ENCODE measurements at places on chromosomes 2 and 18. TPM values are rescaled to one million over a fixed set of nuclear protein-coding genes. Genes with fewer than 3 reads are reported as not detected.

TWIST2 gene
- not detected for total RNA-seq

GRCh38 chr2:11716689-11717321, 29.6 kb upstream of the LPIN1 start:
- H3K4me1 ChIP-seq: peaks cover 4% of the 10 kb centered on the region
- H3K36me3 ChIP-seq: no peaks in the 10 kb centered on the region
- H3K27ac ChIP-seq: no peak overlapping the region
- no peak for DNase-seq

- H3K4me1 ChIP-seq: peaks cover 57% of the 10 kb centered on the region
- H3K36me3 ChIP-seq: peaks cover 2% of the 10 kb centered on the region
- DNase-seq: peak; percentile 24
- peak overlapping the region; percentile 85 for H3K27ac ChIP-seq
- H3K27me3 ChIP-seq: no peaks in the 10 kb centered on the region
- peak overlapping the region; percentile 60 for H3K4me3 ChIP-seq
Measured at GRCh38 chr2:61177727-61178549, 15.9 kb downstream of the C2orf74 start.

- no peaks in the 10 kb centered on the region for H3K4me1 ChIP-seq
- no peak for DNase-seq
- H3K4me3 ChIP-seq: no peak overlapping the region
- no peak overlapping the region for H3K27ac ChIP-seq
- no peaks in the 10 kb centered on the region for H3K27me3 ChIP-seq
- H3K36me3 ChIP-seq: peaks cover 3% of the 10 kb centered on the region
Measured at GRCh38 chr2:63008838-63009237, 41.8 kb upstream of the OTX1 start.

DNA sequence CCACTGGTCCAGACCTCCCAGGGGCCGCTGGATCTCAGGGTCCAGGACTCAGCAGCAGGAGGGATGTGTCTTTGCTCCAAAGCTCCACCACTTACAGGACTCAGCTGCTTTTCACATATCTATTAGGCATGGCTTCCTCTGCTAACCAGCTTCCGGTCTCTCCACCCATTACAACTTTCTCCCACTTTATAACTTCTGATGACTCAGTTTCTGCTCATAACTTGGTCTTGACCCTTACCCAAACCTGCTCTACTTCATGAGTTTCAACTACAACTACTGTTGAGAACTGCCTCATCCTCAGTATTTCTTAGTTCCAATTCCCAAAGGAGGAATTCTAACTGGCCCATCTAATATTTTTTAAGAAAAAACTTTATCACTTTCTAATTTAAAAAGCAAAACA, 17.2 kb downstream of the SULT1C2 start:
- H3K27ac ChIP-seq: no peak overlapping the region
- no peak for DNase-seq
- no peaks in the 10 kb centered on the region for H3K4me1 ChIP-seq
- no peak overlapping the region for H3K4me3 ChIP-seq

TNFRSF11A gene
- total RNA-seq: 1.2 TPM

SELENOI gene
- total RNA-seq: 37.1 TPM

ETAA1 gene
- total RNA-seq: 11.9 TPM
